Uterus (tissue), 4 donors: ENCODE measurements at places on chromosomes 7 and 10. TPM values are rescaled to one million over a fixed set of nuclear protein-coding genes. Genes with fewer than 3 reads are reported as not detected.

DNA sequence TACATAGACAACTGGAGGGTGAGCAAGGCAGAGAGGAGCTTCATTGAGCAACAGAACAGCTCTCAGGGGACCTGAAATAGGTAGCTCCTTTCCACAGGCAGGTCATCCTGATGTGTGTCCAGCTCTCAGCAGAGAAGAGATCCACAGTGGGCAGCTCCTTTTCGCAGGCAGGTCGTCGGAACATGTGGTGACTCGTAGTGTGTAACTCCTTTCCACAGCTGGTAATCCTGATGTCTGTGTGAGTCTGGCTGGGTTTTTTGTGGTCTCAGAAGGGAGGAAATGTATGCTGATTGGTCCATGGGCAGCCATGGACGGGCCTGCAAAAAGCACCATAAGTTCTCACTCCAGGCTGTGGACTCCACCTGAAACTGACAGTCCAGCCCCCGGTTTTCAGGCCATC lies 24.4 kb upstream of the TES start:
- no peak for DNase-seq

DNA sequence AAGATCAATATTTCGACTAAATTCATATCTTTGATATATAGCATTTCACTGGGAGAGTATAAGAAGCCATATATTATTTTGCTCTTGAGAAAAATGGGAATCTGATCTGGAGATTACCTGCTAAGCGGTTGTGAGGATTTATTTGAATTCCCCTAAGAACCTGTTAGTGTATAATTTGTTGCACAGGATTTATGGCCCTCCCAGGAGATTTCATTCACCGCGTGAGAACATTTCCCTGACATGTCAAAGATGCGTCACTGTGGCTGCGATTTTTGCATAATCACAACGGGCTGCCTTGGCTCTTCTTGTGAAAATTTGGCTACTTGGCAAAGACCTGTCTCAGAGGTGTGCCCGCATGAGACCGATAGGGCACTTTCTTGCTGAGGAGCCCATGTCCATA lies 184.7 kb upstream of the PFKP start:
- no peak for DNase-seq

- DNase-seq, result no peak
Measured at GRCh38 chr7:135877805-135878204, 99.4 kb downstream of the MTPN start.

DNA sequence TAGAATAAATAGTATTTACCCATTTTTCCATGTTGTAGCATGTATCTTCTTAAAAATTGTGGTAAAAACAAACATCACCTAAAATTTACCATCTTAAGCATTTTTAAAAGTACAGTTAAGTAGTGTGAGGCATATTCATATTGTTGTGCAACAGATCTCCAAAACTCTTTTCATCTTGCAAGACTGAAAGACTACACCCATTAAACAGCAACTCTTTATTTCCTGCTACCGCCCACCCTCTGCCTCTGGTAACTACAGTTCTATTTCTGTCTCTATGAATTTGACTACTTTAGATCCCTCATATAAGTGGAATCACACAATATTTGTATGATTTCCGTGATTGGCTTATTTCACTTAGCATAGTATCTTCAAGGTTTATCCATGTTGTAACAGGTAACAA lies 40.0 kb upstream of the AGBL3 start:
- DNase-seq, result no peak

DNA sequence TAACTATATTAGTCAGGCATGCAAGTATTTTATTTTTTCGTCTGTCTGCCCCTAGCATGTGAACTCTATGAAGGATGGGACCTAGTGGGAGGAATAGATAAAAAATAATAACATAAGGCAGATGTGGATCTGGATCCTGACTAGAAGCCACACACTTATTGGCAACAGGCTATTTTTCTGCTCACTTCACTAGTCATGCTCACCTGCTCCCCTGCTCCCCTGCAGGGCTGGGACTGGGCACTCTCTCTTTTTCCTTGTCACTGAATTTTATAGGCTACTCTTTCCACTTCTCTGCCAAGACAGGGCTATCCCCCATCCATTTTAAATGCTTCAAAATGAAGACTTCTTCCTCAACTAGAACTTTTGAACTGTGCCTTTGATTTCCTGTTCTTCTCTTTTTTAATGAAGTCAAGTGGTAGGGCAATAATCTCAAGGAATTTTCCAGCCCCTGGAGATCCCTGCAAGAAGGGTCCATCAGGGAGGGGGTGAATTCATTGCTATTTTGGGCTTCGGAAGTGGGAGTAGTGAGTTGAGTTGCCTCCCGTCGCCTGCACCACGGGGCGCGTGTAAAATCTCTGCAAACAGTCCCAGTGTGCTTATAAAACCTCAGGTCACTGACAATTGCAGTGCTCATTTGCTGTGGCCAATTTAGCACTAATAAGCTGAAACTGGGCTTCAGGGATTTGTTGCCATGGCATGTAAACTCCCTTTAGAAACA lies 156.7 kb upstream of the NPVF start:
- peak; percentile 48 for DNase-seq

DNA sequence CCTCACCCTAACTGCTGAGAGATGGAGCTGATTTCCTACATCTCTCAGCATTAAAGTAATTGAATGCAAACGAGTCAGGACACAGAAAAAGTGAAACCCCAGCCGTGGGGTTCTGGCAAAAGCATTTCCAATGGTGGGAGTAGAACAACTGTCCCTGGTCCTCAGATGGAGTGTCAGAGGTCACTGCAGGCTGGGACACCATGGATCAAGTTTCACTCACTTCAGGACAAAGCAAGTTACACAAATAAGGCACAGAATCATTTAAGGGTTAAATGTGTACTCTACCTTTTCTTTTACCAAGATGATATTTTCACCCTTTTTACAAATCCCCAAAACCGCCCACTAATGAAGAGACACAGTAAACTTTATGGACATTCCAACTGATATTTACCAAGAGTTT lies 607.8 kb downstream of the PARD3 start:
- DNase-seq, result no peak

DNA sequence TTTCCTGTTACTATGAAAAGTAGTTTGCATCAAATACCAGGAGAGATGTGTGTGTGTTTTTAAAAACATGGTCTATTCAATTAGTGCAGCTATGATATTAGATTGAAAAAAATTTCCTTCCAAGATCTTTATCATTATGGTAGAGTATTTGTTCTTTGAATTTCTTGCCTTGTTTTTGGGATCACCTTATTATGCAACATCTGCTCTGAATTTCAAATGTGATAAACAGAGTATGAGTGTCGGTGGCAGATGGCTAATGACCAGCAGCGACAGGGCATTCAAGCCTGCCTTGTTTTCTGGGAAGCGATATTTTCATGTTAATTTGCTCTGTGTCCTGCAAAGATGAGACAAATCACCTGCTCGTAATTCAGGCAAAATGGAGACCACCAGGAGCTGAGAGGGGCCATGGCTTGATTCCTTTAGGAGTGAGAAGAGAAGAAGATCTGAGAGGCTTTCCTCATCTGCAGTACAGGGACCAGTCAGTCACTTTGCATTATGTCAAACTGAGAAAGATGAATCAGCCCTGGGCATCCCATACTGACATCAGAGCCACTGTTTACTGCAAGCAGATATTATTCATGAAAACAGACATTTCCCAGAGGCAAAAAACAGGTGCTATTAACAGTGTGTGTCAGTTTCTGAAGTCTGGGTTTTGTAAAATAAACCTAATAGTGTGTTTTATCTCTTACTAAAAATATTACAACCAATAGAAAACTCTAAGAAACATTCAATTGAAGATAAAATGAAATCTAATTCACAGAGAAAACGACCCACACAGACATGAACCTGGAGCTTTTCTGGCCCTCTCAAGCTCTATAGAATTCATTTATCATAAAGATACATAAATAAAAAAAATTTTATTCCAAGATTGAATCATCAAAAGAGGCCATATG lies 67.6 kb downstream of the CDK6 start:
- DNase-seq, result no peak

DNA sequence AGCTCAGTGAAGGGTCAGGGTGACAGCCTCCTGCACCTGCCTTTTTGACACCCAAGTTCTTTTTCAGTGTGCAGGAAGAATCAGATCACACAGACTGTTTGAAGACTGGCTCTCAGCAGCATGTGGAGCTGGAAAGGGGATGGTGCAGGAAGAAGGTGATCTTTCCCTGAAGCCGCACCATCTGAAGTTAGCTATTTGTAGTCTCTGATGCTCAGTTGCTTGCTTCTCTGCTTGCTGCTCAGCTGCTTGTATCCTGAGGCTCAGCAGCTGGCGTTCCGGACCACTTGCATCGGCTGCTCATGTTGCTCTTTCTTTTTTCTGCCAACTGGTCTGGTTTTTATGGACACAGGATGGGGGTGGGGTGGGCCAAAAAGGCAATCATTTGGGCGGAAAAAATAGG lies 15.8 kb upstream of the DNMBP start:
- DNase-seq, result no peak

DNA sequence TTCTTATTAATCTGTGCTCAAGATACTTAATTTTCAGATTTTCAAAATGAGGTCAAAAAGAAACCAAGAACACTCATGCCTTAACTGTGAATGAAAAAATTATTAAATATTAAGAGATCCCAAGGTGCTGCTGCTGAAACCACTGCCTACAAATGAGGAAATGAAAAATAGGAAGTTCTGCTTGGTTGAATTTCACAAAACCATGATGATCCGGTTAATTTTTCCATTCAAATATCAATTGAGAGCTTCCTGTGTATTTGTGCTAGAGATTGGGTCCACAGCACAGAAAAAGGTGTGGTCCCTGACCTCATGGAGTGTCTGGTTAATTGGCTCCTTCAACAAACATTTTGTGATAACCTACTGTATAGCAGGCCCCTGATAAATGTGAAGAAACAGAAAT lies 132.7 kb upstream of the YAE1 start:
- no peak for DNase-seq

DNA sequence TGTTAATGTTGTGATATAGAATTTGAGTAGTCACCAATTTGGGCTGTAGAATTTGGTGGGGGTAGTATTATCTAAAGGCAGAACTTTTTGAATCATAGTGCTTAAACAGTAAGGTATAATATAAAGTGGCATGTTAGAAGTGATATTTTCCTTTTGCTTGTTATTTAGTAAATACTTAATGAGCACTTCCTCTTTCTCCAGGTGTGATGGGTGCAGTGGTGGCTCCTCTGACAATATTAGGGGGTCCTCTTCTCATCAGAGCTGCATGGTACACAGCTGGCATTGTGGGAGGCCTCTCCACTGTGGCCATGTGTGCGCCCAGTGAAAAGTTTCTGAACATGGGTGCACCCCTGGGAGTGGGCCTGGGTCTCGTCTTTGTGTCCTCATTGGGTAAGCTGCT lies 10.5 kb downstream of the GHITM start:
- no peak for DNase-seq

GRCh38 chr10:47206449-47207280 lies 93.3 kb upstream of the GDF10 start:
- DNase-seq, result no peak

DNA sequence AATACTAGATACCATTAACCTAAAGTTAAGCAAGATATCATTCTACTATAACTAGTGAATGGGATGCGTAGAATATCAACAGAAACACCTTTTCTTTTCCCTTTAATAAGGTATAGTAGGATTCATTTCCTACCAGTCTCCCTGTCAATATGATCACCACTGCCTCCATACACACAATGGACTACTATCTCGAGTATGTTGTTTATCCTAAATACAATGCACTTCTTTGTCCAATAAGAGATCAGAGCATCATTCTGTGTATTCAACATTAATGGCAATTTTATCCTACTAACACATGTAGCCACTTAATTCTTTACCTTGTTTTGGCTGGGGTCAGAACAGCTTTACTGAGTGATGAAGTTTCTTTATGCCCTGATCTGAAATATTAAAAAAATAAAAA lies 276.3 kb downstream of the TFEC start:
- DNase-seq, result no peak

GRCh38 chr10:62636825-62637248 lies 167.7 kb upstream of the ADO start:
- DNase-seq, result no peak

GRCh38 chr7:103934508-103934907 lies 55.0 kb downstream of the RELN start:
- DNase-seq, result no peak

DNA sequence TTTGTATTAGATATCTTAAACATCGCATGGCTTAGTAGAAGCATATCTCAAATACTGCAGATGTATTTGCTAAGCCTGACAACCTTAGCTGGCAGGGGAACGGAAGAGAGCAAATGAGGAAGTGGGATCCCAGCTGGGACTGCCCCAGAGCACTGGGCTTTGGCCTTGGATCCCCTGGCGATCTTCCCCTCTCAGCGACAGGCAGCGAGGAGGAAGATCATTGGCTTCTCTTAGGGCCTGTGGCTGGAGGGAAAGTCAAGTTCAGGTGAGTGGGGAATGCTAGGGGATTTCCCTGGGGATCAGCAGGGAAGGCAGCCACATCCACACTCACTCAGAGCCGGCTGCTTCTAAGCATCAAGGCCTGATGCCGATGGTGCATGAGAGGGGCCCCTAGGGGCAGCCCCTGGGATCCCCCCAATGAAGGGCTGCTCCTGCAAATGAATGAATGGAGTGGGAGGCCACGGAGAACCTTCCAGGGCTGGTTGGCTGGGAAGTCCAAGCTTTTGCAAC lies 42.0 kb downstream of the LYZL2 start:
- DNase-seq, result no peak

- no peak for DNase-seq
Measured at GRCh38 chr7:128838981-128839731, 8.9 kb downstream of the FLNC start.

DNA sequence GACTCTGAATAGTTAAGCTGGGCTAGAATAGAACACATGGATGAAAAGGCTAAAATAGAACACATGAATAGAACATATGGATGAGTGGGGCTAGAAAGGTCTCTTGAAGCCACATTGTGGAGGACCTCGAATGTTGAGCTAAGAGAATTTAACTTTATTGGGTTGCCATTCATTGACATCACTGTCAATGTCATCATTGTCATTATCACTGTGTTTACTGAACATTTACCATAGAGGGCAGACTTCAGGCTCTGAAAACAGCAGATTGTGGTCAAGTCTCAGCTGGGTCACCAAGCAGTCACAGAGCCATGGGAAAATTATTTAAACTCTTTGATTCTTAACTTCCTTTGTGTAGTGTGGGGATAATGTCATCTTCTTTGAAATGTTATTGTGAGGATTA lies 80.4 kb downstream of the WDFY4 start:
- DNase-seq, result no peak

DNA sequence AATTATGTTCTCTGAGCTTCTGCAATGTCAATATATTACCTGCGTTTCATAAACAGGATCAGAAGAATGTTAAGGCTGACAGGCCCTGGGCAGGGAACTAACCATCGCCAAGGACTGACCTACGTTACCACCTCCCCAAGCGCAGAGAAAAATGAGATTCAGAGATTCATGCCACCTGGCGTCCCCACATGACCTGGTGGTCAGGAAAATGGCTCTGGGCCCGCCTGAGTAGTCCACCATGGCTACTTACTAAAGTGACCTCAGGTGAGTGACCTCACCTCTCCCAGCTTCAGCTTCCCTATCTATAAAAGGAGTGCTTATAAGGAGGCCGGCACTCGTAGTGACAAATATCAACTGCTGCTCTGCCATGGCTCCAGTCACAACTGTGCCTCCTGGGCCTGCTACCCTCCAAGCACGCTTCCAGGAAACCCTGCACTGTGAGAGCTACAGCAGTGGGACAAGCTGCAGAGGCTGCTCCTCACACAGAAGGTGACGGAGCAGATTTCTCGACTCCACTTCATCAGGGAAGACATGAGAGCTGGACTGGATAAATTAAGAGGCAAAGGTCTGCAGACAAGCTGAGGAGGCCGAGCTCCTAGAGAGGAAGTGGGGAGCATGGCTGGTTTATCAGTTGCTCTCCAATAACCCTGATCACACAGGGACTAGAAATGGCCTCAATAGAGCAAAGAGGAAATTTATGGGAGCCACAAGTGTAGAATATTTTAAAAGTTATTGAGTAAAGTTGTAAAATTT lies 103.0 kb downstream of the RNF216 start:
- no peak for DNase-seq

The IQUB gene
- 2.4 TPM for total RNA-seq

The FXYD4 gene
- total RNA-seq, result not detected

The MICALL2 gene
- total RNA-seq, result 6.8 TPM
